ENCODE measurements at places on chromosomes 1 and 21. TPM values are rescaled to one million over a fixed set of nuclear protein-coding genes. Genes with fewer than 3 reads are reported as not detected.

GRCh38 chr1:158146739-158147138 lies 34.0 kb upstream of the CD1D start:
- DNase-seq: no peak

ERICH3 gene
- not detected for total RNA-seq

AKT3 gene
- 82.3 TPM for total RNA-seq

TRIM17 gene
- total RNA-seq: 22.6 TPM

PCAT6 gene
- 2.6 TPM for total RNA-seq

PAPPA2 gene
- total RNA-seq: 0.36 TPM
